ENCODE measurements at places on chromosomes 1 and 21.

- no peak for DNase-seq
- no peak overlapping the region for H3K27ac ChIP-seq
- peaks cover 6% of the 10 kb centered on the region for H3K27me3 ChIP-seq
- no peak overlapping the region for H3K4me3 ChIP-seq
- H3K4me1 ChIP-seq: no peaks in the 10 kb centered on the region
Observed at GRCh38 chr1:94863919-94864318, 43.8 kb downstream of the SLC44A3 start.

DNA sequence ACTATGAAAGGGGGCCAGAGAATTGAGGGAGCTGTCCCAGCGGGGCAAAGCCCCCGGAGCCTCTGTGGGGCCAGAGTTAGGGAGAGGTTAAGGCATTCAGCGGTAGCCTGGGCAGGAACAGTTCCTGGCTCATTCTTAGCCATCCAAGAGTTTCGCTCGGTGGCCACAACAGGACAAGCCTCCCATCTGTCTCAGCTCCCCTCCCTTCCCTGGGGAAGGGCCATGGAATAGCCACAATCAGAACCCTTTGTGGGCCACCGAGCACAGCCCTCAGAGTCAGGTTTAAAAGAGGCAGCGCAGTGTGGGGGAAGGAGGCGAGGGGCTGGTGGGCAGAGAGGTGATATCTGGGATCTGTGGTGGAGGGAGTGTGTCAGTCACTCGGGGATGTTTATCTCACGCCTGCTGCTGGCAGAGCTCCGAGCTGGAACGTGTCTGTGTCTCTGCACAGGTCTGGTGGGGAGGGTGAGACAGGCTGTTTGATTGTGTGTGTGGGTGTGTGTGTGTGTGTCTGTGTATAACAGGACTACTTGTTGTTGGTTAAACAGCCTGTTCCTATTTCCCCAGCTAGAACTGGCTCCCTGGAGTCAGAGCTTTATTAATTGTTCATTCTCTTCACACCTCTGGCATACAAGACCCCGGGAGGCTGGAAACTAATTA is 49.6 kb upstream of the GOLT1A start:
- no peak overlapping the region for H3K4me3 ChIP-seq
- H3K27ac ChIP-seq: no peak overlapping the region
- no peaks in the 10 kb centered on the region for H3K4me1 ChIP-seq
- no peak for DNase-seq

DNA sequence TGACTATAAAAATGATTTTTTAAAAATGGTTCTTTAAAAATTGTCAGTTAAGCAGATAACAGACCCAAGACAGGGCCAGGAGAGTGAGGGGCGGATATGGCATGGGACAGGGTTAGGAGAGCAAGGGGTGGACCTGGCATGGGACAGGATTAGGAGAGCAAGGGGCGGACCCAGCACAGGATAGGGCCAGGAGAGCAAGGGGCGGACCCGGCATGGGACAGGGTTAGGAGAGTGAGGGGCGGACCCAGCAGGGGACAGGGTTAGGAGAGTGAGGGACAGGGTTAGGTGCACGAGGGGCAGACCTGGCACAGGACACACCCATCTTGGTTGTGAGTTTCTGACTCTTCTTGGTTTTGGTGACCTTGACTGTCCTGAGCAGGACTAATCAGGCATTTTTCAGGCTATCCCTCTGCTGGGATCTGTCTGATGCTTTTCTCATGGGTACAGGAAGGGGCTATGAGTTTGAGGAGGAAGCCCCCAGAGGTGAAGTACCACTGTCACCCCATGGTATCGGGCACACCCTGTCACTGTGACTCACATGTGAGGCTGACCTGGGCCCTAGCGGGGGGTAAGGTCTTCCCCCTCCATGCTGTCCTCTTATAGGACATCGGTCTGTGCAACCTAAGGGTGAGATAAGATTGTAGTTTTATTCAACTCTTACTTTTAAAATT is 159.0 kb upstream of the COL6A1 start:
- H3K4me1 ChIP-seq: peaks cover 40% of the 10 kb centered on the region
- no peak for DNase-seq
- H3K36me3 ChIP-seq: no peaks in the 10 kb centered on the region
- H3K4me3 ChIP-seq: no peak overlapping the region
- no peak overlapping the region for H3K27ac ChIP-seq
- H3K27me3 ChIP-seq: peaks cover 7% of the 10 kb centered on the region

DNA sequence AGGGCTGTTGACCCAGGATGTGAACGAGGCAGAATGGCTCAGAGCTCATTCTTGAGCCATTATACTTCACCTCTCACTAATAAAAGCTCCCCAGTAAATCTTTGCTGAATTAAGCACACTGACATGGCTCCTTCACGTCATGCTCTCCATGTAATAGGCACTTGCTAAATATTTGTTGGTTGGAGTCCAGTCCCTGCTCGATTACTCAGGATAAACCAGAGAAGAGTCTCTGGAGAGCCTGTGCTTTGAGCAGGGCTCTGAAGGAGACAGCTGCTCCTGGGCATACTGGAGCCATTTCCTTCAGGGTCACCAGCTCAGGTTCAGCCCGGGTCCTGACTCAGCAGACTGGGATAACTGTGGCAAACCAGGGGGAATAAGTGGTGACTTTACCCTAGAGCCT is 46.9 kb downstream of the HLX start:
- no peak overlapping the region for H3K27ac ChIP-seq
- no peak for DNase-seq
- no peak overlapping the region for H3K4me3 ChIP-seq
- H3K36me3 ChIP-seq: no peaks in the 10 kb centered on the region
- H3K4me1 ChIP-seq: no peaks in the 10 kb centered on the region

DNA sequence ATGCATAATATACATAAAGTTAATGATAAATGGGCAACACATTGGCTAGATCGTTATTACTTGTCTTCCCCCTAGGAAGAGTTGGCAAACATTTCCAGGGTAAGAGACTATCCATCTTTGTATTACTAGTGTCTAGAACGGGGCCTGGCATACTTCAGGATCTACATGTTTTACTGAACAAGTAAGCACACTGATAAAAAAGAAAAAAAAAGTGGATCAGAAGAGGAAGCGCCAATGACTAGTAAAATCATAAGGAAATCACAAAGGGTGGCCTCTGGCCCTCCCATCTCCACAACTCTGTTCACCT is 482 bp downstream of the TM2D1 start:
- H3K27ac ChIP-seq: peak overlapping the region; percentile 95
- DNase-seq: no peak
- H3K4me3 ChIP-seq: peak overlapping the region; percentile 93
- H3K4me1 ChIP-seq: peaks cover 26% of the 10 kb centered on the region
- H3K36me3 ChIP-seq: peaks cover 25% of the 10 kb centered on the region
- no peaks in the 10 kb centered on the region for H3K27me3 ChIP-seq

- no peak overlapping the region for H3K4me3 ChIP-seq
- peaks cover 21% of the 10 kb centered on the region for H3K4me1 ChIP-seq
- no peaks in the 10 kb centered on the region for H3K36me3 ChIP-seq
Observed at GRCh38 chr1:1136547-1137230, 20.8 kb upstream of the C1orf159 start.

DNA sequence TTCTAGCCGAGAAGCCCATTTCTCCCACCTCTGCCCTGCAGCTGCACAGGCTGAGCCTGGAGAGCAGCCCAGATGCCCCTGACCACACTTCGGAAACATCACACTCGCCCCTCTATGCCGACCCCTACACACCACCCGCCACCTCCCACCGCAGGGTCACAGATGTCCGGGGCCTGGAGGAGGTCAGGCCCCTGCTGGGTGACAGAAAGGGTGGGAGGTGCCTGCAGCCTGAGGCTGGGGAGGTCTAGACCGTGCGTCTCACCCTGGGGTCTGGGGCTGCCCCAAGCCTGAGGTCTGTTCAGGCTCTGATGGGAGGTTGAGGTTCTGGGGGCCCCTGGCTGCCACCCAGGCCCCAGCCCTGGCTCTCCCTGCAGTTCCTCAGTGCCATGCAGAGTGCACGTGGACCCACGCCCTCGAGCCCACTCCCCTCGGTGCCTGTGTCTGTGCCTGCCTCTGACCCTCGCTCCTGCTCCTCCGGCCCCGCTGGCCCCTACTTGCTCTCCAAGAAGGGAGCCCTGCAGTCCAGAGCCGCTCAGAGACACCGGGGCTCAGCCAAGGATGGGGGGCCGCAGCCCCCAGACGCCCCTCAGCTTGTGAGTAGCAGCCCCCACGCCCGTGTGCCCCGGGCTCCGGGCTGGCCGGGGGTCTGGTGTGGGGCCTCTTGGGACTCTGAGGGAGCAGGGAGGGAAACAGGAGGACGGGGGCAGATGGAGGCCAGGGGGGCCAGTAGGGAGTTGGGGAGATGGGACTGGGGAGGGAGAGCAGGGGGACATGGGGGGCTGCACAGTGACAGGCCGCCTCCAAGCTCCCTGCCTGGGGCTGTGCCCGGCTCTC is 7.4 kb downstream of the PLEKHN1 start:
- H3K27me3 ChIP-seq: peaks cover 11% of the 10 kb centered on the region
- H3K27ac ChIP-seq: no peak overlapping the region
- no peak for DNase-seq
- peaks cover 12% of the 10 kb centered on the region for H3K4me1 ChIP-seq
- H3K36me3 ChIP-seq: no peaks in the 10 kb centered on the region

Measured in activated CD4-positive, alpha-beta memory T cell treated with anti-CD3 and anti-CD28 coated beads, Interleukin-2, amount 10 ng/mL, durations not matched to agents 7 days and 5 days (primary cell).